ENCODE measurements at places on chromosomes 16 and 17.

DNA sequence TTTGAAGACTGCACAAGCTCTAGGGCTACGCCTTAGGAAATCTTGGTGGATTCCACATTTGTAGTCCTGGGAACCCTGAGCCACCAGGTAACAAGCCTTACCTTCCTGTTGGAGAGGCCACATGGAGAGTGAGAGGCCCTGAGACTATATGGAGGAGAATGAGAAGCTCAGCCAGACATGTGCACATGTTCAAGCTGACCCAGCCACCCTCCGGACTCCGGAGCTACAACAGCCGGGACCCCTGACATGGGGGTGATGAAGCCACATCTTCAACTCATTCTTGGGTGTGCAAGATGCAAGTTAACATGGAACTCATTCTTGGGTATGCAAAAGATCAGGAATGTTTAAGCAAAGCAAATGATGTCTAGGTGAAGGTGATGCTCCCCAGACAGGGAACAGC lies 62.7 kb downstream of the GNA13 start:
- no peak for DNase-seq

DNA sequence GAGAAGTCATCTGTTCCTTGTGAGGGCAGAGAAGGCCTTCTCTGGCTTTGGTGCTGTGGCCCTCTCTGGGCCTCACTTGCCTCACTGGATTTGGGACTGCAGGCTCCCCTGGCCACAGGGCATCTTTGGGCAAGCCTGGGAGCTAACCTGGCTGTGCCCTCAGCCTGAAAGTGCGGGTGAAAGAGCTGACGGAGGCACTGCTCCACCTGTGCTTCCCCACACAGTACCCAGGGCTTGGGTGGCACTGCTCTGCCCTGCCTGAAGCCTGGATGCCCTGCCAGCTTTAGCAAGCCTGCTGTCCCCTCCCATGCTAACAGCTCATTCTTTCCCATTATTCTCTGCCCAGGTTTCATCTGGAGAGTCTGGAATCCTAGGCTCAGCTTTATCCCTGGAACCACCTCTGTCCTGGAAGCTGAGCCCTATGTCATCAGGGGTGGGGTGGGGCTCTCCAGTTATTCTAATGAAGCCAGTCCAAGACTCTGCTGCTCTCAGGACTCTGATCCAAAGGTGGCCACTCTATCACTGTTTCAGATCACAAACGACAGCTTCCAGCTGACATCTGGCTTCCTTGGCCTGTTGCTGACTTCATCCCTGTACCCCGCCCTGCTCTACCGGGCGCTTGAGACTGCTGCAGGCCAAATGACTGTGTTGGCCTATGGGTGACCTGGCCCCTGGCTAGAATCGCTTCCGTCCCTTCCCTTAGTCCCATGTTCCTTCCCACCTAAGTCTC lies 29.3 kb downstream of the HIC1 start:
- peak; percentile 44 for DNase-seq

DNA sequence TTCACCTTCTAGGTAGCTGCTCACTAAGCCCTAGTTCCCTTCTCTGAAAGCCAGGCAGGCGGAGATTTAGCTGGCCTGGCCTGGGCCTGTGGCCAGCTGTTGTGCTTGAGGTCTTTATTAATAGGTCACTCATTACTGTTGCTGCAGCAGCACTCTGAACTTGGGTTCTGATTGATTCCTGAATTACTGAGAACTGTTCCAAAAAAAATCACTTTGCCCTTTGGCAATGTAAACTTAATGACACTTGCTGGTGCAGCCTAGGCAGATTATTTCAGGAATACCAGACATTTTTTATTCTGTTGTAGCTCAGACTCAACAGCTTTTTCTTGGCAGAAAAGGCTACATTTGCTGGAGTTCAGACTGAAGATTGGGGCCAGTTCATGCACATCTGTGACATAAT lies 2.7 kb downstream of the TOM1L1 start:
- no peak for DNase-seq

DNA sequence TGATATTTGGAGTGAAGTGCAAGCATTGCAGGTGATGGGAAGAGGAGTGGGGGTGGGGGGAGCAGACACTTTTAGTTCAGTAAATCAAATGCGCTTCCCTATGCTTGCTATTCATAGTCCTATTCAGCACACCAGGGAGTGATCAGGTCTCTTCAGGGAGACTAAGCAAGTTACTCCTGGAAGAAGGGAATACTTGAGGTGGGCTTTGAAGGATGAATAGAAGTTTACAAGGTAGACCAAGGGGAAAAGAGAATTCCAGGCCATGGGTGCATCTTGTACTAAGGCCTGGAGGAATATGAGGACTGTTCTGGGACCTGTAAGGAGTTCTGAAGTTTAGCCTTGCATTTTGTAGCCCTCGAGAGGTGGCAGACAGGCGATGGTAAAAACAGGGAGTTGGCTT lies 40.1 kb upstream of the LGALS9 start:
- no peak for DNase-seq

GRCh38 chr16:89506113-89506504 lies 2.1 kb upstream of the SPG7 start:
- no peak for DNase-seq

GRCh38 chr16:51442141-51442870 lies 291.2 kb upstream of the SALL1 start:
- no peak for DNase-seq

GRCh38 chr17:45013021-45013997 lies 38.1 kb downstream of the DCAKD start:
- no peak for DNase-seq

GRCh38 chr17:47718634-47719405 lies 14.2 kb upstream of the TBX21 start:
- DNase-seq: no peak

DNA sequence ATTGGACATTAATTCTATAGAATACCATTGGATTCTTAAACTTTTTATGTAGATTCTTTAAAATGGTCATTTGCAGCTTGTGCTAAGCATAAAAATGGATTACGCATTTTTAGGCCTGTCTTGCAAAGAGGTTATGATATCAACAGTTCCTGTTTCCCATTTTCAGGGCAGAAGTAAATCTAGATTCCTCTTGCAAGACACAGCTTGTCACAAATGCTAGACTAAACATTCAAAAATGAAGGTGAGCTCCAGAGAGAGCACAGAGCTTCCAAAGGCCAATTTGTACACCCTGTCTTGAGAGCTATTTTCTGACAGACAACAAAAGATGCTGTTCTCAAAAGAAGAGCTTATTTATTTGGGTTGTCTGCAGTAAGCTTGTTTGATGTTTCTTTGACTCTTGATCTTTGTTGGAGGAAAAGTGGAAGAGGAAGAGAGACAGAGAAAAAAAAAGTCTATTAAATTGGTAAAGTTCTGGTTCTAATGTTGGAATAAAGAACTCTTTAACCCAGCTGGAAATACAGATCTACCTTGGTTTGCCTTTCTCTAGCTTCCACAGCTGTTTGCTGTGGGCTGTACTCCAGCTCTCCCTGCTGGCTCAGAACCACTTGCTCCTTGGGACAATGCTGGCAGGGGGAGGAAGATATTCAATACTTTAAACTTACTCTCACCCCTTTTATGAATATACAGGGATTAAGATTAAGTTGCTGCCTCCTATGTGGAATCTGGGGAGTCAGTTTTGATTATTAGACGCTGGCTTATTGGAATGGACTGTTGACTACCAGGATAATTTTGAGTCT lies 651.8 kb downstream of the CDH11 start:
- DNase-seq: peak; percentile 89

GRCh38 chr17:28738680-28739384 lies 5.0 kb upstream of the TRAF4 start:
- no peak for DNase-seq

DNA sequence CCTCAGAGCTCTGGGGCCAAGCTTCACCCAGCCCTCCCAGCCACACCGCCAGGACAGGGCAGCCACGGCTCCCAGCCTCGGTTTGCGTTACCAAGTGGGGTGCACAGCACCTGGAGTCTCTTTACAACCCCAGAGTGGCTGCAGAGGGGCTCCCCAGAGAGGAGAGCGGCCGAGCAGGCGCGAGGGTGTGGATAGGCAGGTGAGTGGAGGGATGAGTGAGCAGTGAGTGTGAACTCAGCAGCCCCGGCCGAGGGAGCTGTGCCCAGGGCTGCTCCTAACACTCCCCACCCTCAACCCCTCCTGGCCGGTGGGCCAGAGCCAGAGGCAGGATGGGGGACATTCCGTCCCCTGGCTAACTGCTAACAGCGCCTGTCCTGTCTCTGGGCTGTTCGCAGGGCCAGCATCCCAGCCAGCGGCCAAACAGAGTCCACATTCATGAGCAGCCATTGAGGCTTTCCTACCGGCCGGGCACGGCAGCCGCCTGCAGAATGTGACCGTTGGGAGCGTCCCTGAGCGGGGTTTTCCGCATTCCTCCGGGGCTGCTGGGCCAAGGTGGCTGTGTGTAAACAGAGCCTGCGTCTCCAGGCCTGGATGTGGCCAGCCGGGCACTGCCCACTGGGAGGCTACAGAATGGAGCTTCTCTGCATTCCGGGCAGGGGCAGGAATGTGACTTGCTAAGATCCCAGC lies 5.3 kb downstream of the ZNF469 start:
- peak; percentile 28 for DNase-seq

GRCh38 chr16:67862623-67863583 lies 9.9 kb upstream of the EDC4 start:
- no peak for DNase-seq

GRCh38 chr17:15649861-15650421 lies 30.4 kb upstream of the FBXW10B start:
- DNase-seq: peak; percentile 69

DNA sequence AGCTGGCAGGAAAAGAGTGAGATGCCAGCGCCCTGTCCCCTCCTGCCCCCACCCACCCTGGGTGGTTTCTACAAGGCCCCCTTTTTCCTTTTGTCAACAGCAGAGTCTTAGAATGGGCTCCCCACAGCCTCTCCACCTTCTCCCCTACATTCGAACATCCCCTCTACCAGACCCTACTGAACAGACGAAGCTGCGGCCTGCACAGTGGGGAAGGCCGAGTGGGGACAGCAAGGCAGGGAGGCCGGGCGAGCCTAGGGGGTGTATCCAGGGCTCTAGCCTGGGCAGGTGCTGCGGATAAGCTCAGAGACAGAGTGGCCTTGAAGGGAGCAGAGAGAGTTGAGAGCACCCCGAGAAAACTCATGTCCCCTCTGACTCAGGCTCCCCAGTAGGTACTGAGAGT lies 7.4 kb downstream of the ZACN start:
- no peak for DNase-seq

GRCh38 chr16:11412175-11412904 lies 67.1 kb downstream of the RMI2 start:
- DNase-seq: no peak

DNA sequence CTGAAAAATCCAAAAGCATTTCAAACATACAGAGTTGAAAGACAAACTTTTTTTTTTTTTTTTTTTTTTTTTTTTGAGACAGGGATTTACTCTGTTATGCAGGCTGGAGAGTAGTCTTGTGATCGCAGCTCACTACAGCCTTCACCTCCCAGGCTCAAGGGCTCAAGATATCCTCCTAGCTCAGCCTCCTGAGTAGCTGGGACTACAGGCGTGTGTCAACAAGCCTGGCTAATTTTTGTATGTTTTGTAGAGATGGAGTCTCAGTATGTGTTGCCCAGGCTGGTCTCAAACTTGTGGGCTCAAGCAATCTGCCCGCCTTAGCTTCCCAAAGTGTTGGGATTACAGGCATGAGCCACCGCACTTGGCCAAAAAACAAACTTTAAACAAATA lies 64.2 kb upstream of the KIFC3 start:
- DNase-seq: peak; percentile 79

DNA sequence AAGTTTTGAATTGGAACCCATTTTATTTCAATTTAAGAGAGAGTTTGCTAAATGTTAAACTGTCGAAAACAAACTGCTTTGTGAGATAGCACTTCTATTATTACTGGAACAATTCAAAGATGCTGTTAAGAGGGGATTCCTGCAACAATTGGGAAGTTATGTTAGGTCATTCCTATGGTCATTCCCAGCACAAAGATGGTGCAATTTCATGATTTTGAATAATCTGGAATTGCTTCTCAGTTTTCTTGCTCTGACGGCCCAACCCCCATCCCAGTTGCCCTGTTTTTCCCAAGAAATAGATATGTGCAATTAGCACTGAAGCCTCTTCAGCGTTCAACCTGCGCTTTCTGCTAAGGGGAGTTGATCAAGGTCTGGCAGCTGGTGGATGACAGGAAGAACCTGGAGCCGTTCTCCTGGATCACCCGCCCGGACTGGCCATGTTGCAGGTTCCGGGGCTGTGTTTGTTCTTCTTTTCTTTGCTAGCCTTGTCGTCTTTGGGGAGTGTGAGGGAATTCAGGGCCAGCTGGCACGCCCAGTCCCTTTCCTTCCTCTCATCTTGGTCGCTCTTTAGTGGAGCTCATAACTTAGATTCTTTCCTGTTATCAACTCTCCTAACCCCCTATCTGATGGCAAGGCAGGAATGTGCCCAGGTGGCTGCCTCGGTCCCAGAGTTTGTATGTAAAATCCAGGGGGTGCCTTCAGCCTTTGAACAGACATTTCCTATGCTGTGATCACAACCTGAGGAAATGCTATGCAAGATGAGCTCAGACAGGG lies 29.0 kb upstream of the IRF8 start:
- no peak for DNase-seq

GRCh38 chr17:704111-704864 lies 10.4 kb downstream of the VPS53 start:
- DNase-seq: no peak

DNA sequence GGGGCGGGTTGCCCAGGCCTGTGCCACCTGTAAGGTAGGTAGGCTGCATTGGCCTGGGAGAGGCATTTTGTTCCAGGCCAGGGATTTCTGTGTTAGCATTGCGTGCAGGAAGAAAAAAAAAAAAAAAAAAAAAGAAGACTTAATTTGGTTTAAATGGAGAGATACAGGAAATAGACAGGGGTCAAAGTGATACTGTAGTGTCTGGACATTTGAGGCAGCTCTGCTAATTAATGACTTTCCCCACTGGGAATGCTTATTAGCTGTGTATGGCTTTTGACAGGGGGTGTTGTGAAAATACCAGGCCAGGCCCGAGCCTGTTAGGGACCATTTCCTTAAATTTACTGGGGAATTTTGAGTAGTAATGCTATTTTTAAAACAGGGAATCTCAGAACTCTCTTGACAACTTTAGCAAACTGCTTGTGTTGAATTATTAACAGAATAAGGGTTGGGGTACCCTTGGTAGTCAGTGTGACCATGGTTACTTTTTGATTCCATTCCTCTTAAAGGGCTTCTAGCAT lies 1.0 kb downstream of the MAP2K4 start:
- no peak for DNase-seq

- no peak for DNase-seq
These were observed 45.8 kb downstream of the ZNF652 start for GRCh38 chr17:49316258-49316570.

GRCh38 chr16:89052191-89052889 lies 41.3 kb upstream of the ACSF3 start:
- DNase-seq: no peak

- DNase-seq: no peak
These were observed 11.6 kb upstream of the STRADA start for GRCh38 chr17:63753215-63753614.

Measured in bronchial epithelial cell (primary cell).